ENCODE measurements at places on chromosomes 12 and 14.

- no peak for DNase-seq
Measured at GRCh38 chr14:73289308-73289707, 52.0 kb downstream of the PAPLN start.

DNA sequence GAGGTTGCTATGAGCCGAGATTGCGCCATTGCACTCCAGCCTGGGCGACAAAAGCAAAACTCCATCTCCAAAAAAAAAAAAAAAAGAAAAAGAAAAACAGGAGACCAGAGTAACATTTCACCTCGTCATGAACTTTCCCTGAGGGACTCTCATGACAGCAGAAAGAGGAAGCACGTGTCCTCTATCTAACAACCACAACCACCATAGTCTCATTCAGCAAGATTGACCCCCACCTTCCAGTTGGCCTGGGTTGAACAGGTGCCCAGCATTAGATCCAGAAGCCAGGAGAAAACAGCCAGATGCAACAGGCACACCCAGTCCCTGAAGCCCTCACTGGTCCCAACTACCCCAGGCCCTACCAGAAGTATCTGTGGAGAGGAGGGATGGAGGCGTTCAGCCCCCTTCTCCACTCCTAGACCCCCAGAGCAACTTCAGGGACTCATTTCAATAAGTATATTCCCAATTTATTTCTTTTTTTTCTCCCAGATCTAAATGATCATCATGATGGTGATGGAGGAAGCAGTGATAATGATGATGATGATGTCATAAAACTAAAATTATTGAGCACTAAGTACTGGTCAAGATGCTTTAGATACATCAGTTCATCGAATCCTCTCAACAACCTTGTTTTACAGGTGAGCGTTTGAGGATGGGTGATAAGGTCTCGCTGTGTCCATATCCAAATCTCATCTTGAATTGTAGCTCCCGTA lies 235.0 kb downstream of the EFCAB11 start:
- no peak for DNase-seq

GRCh38 chr12:3161861-3162260 lies 84.7 kb downstream of the TSPAN9 start:
- peak; percentile 5 for DNase-seq

- no peak for DNase-seq
Measured at GRCh38 chr12:33942172-33942571, 80.1 kb upstream of the ALG10 start.

DNA sequence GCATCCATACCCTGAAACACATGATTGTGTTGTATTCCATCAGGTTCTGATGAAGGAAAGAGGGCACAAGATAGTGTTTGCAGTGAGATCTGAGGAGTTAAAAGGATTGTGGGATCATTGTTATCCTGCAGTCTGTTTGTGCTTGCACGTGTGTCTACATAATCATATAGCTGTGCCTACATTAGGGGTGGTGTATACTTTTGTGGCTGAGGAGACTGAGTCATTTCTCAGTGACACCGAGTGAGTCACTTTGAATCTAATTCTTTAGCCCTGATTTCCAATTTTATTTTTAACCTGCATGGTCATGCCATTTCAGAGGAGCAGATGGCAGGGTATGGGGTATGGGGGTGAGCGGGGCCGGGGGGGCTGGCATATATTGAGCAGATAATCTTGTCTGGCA lies 133.2 kb downstream of the ANO4 start:
- no peak for DNase-seq

DNA sequence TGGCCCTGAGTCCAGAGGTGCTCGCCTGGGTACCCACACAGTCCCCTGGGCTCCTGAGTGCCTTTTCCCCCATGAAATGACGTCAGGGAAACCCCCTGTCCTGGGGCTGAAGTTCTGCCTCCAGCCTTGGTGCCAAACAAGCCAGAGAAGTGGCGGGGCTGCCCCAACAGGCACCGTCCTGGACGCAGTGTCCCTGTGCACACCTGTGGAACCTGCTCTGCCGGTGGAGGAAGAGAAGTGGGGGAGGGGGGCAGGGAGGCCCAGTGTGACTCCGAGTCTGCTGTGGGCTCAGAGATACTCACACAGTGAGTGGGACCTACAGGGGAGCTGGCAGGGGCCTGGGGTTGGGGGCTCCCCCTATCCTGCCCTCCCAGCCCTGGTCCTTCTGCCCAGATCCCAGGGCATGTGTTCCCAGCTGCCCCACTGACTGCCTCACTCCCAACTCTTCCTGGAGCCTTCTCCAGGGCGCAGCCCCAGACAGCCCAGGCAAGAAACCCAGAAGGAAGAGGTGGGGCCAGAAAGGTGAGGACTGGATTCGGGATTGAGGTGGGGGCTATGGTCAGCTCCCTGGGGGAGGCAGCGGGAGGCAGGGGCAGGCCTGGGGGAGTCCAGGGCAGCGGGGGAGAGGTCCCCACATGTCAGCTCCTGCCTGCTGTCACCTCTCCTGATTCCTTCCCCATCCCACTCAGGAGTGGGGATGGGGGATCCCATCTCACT lies 24.7 kb downstream of the CCDC85C start:
- DNase-seq = no peak

GRCh38 chr14:64663174-64663573 lies 41.0 kb upstream of the PLEKHG3 start:
- DNase-seq = no peak

GRCh38 chr12:25130741-25131188 lies 64.2 kb downstream of the DNAI7 start:
- DNase-seq = no peak

- DNase-seq = no peak
Measured at GRCh38 chr12:106309671-106310505, 7.4 kb downstream of the TCP11L2 start.

- no peak for DNase-seq
Measured at GRCh38 chr12:117926391-117926899, 42.3 kb downstream of the KSR2 start.

DNA sequence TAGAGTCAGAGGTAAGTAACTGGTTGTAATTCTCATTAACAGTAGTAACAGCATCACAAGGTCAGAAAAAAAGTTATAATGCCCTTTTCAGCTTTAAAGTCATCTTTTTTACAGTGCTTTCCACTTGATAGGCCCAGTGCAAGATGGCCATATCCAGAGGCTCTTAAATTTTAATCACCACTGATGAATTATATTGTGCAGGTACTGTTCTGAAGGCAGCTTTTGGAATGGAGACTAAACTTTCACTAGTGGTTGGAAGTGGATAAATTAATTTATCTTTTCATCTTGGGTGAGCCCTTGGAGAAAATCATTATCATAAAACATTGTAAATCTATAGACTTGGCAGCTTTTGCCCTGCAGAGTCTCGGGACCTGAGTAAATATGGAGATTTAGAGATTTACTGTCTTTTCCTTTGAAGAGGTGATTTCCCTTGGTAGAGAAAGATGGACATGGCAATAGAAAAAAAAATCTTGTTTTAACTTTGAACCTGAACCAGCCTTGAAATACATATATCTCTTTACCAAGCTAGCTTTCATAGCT lies 969.1 kb upstream of the NOVA1 start:
- no peak for DNase-seq

- no peak for DNase-seq
Measured at GRCh38 chr14:57761800-57762199, 104.1 kb downstream of the SLC35F4 start.

GRCh38 chr12:56873382-56873781 lies 60.8 kb downstream of the SDR9C7 start:
- no peak for DNase-seq

- DNase-seq = peak; percentile 96
Measured at GRCh38 chr14:61608245-61609165, 86.8 kb upstream of the HIF1A start.

DNA sequence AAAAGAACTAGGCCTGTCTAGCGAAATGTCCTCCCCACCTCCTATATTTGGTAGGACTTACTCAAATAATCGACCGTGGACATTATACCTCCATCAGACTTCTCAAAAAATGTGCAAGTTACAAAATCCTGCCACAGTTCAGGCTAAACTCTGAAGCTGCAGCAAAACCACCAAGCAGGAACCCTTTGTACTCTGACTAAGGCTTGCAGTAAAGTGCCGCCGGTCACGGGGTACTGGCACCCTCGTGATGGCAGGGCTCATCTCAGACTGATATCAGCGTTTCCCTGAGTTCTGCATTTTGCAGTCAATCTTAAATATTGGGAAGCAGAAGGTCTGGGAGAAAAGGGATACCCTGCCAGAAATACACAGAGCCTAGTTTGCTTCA lies 17.1 kb downstream of the SLC11A2 start:
- no peak for DNase-seq

- DNase-seq = no peak
Measured at GRCh38 chr12:92123780-92124688, 21.6 kb downstream of the BTG1 start.

- DNase-seq = no peak
Measured at GRCh38 chr12:111444314-111444924, 38.7 kb downstream of the SH2B3 start.

GRCh38 chr14:77151918-77152588 lies 10.5 kb upstream of the ZDHHC22 start:
- DNase-seq = peak; percentile 78

- no peak for DNase-seq
Measured at GRCh38 chr12:94873734-94874517, 129.6 kb downstream of the NDUFA12 start.

DNA sequence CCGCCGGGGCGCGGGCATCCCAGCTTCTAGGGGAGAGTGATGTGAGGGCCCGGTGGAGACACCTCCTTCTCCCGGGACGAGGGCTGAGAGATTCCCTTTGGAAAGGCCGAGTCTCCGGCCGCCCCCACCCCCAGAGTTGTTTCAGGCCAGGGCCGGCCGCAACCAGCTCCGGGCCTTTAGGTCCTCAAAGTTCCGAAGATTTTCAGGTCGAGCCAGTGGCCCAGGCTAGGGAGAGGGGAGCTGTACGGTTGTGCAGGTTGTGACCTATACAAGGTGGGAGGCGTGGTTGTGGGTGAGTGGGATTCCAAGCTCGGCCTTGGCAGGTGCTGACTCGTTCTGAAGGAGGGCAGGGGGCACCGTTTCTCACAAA lies 18.4 kb upstream of the ANKRD33 start:
- no peak for DNase-seq

DNA sequence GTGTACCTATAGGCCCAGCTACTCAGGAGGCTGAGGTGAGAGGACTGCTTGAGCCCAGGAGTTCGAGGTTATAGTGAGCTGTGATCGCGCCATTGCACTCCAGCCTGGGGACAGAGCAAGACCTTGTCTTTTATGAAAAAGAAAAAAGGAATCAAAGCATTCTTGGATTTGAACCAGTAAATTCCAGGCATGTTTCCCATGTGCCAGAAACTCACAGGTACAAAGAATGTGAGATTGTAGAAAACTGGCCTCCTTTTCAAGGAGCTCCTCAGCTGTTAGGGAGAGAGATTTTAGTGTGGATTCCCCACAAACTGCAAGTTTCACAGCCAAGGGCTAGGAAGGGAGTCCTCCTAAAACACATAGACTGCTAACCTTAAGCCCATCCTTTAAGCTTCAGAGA lies 95.0 kb downstream of the FOXN4 start:
- DNase-seq = no peak

- no peak for DNase-seq
Measured at GRCh38 chr12:62899568-62900390, 35.2 kb downstream of the PPM1H start.

DNA sequence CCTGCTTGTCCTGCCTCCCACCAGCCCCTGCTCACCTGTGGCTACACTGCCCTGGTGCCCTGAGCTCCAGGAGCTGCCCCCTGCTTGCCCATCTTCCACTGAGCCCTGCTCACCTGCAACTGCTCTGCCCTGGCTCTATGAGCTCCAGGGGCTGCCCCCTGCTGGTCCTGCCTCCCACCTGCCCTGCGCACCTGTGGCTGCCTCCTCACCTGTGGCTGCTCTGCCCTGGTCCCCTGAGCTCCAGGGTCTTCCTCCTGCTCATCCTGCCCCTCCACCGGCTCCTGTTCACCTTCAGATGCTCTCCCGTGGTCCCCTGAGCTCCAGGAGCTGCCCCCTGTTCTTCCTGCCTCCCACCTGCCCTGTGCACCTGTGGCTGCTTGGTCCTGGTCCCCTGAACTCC lies 247.6 kb downstream of the TMEM121 start:
- DNase-seq = no peak

GRCh38 chr12:25242981-25243679 lies 7.6 kb downstream of the KRAS start:
- no peak for DNase-seq

GRCh38 chr14:77598366-77599070 lies 17.9 kb downstream of the SPTLC2 start:
- no peak for DNase-seq

- DNase-seq = no peak
Measured at GRCh38 chr12:45890276-45890675, 100.1 kb downstream of the SCAF11 start.

DNA sequence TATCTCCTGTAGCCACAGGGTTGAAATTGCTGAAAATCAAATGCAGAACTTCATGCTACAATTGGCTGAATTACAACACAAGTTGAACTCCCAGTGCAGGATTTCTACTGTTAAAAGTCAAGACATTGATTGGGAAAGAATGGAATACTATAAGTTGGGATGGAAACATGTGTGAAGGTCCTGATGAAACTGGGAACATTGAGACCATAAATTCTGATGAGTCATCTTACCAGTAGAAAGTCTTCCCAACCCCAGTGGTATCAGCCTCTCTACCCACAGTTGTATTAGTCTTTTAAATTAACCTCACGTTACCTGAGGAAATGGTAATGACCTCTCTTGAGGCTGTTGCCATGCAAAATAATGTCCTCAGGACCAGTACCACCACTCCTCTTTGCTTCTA lies 27.4 kb upstream of the DYRK2 start:
- DNase-seq = no peak

DNA sequence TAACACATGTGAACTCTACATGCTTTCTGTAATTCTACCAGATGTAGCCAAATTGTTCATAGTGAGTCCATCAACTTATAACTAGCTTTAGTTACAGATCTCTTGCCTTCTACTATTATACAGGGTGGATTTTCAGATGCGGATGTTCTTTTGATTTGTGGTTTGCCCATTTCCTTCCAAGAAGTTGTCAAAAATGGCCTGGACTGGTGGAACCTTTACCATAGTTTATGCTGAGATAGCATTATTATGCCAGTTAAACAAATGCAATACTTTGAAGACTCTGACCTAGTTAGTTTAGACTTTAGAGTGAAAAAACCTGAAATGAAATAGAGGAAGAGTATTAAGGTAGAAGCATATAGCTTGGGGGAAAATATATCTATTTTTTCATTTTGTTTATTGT lies 27.4 kb upstream of the CFL2 start:
- DNase-seq = no peak

- DNase-seq = no peak
Measured at GRCh38 chr14:50964683-50965390, 20.6 kb upstream of the PYGL start.
